Activated CD4-positive, alpha-beta memory T cell treated with anti-CD3 and anti-CD28 coated beads, Interleukin-2, amount 10 ng/mL, durations not matched to agents 7 days and 5 days (primary cell): ENCODE measurements at places on chromosomes 4 and X. TPM values are rescaled to one million over a fixed set of nuclear protein-coding genes. Genes with fewer than 3 reads are reported as not detected.

GRCh38 chr4:52059372-52059771 is 8.3 kb downstream of the SPATA18 start:
- no peaks in the 10 kb centered on the region for H3K4me1 ChIP-seq
- no peak overlapping the region for H3K27ac ChIP-seq
- DNase-seq, result no peak
- H3K4me3 ChIP-seq, result no peak overlapping the region
- H3K36me3 ChIP-seq, result no peaks in the 10 kb centered on the region
- peaks cover 12% of the 10 kb centered on the region for H3K27me3 ChIP-seq

GRCh38 chr4:184420402-184420801 is 53.9 kb downstream of the IRF2 start:
- H3K4me1 ChIP-seq, result peaks cover 85% of the 10 kb centered on the region
- H3K36me3 ChIP-seq, result peaks cover 73% of the 10 kb centered on the region

DNA sequence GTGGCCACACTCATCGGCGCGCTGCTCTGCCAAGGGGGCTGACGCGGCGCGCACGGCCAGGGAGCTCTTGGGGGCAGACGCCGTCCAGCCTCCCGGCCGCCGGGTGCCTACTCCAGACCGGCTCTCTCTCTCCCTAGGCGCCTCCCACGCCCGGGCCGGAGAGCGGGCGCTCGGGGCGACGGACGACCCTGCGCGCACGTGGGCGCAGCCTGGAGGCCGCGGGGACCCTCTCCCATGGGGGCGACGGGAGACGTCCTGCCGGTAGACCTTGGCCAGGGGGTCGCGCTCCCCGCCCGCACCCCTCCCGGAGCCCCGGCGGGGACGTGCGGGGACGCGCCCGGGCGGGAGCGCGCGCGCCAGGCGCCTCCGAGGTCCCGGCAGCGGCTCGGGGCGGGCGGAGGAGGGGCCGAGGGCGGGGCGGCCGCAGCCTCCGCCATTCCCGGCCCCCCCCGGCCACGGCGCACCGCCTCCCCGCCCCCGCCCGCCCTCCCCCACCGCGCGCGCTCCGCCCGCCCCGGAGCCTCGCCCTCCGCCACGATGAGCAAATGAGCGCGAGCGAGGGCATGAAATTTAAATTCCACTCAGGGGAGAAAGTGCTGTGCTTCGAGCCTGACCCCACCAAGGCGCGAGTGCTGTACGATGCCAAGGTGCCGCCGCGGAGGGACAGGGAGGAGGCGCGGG is at the start of gene MSL3:
Gene MSL3 (plus strand): TSS at position 519 of the 681 bp plus-strand sequence. CDS start 27 bp downstream, at position 546.
- peaks cover 19% of the 10 kb centered on the region for H3K36me3 ChIP-seq
- H3K4me1 ChIP-seq, result peaks cover 24% of the 10 kb centered on the region
- H3K27me3 ChIP-seq, result peaks cover 14% of the 10 kb centered on the region
- peak within 1 kb of the TSS; percentile 81 for H3K4me3 ChIP-seq

The TMSB4X gene
- total RNA-seq, result 11,021 TPM

- H3K4me1 ChIP-seq, result peaks cover 15% of the 10 kb centered on the region
- no peaks in the 10 kb centered on the region for H3K27me3 ChIP-seq
- peaks cover 28% of the 10 kb centered on the region for H3K36me3 ChIP-seq
- no peak overlapping the region for H3K4me3 ChIP-seq
- no peak overlapping the region for H3K27ac ChIP-seq
- DNase-seq, result no peak
These were observed 9.5 kb downstream of the SRD5A3 start for GRCh38 chr4:55355555-55355954.

DNA sequence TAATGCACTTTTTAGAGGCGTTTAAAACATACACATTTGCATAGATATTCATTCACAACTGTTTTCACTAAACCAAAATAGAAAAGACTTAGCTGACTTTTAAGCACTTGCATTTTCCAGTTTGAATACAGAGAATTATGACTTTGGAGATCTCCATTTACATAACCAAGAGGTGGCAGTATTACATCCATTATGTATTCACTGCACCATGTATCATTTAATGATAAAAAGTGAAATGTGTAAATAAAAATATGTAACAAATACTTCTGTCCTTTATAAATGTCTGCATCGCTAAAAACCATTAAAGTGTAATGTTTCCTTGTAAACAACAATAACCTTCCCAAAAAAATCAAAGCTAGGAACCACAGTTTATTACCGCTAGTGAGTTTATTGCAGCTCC is 413.2 kb downstream of the FGF13 start:
- no peak overlapping the region for H3K4me3 ChIP-seq
- no peaks in the 10 kb centered on the region for H3K27me3 ChIP-seq
- DNase-seq, result no peak
- H3K4me1 ChIP-seq, result no peaks in the 10 kb centered on the region
- H3K36me3 ChIP-seq, result no peaks in the 10 kb centered on the region

The SYN1 gene
- total RNA-seq, result 0.40 TPM

GRCh38 chr4:146975527-146975926 is 29.9 kb upstream of the TTC29 start:
- H3K27me3 ChIP-seq, result peaks cover 7% of the 10 kb centered on the region
- no peak overlapping the region for H3K27ac ChIP-seq
- H3K4me3 ChIP-seq, result no peak overlapping the region
- H3K36me3 ChIP-seq, result no peaks in the 10 kb centered on the region
- H3K4me1 ChIP-seq, result no peaks in the 10 kb centered on the region

DNA sequence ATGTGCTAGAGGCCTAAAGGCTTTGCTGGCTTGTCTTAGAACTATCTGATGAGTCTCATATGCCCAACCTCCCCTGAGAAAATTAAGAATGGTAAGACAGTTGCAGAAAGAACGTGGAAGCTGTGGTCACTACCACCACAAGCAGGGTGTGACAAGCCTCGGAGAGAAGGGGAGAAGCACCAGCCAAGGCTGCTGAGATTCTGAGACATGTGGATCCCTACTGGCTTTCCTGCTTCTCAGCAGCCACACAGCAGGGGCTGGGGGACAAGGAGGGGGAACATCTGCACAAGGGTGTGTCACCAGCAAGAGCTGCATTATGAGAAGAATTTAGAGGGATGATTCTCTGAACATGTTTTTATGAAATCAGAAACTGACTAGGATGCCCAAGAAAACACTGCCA is 19.4 kb downstream of the TAPT1 start:
- H3K36me3 ChIP-seq, result peaks cover 7% of the 10 kb centered on the region
- no peak overlapping the region for H3K27ac ChIP-seq
- H3K4me3 ChIP-seq, result no peak overlapping the region
- no peaks in the 10 kb centered on the region for H3K27me3 ChIP-seq
- no peak for DNase-seq
- H3K4me1 ChIP-seq, result peaks cover 23% of the 10 kb centered on the region

DNA sequence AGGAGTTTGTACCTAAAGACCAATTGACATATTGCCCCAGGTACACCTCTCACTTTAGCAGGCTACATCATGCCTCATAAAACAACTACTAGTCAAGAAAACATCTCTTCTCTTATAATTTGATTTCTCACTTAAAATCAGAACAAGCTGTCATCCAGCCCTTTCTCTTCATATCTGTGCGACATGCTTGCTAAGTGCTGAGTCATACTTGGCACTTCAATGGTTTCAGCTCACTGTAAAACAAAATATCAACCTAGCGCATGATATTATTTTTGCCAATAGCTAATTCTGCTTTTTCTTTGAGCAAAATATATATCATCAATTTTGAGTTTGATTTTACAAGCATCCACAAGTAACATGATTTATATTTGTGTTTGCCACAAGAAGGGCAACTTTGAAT is 27.9 kb upstream of the FUNDC1 start:
- H3K27me3 ChIP-seq, result no peaks in the 10 kb centered on the region
- H3K4me1 ChIP-seq, result no peaks in the 10 kb centered on the region
- no peaks in the 10 kb centered on the region for H3K36me3 ChIP-seq
- no peak overlapping the region for H3K4me3 ChIP-seq
- DNase-seq, result no peak

The GAB3 gene
- total RNA-seq, result 12.0 TPM

DNA sequence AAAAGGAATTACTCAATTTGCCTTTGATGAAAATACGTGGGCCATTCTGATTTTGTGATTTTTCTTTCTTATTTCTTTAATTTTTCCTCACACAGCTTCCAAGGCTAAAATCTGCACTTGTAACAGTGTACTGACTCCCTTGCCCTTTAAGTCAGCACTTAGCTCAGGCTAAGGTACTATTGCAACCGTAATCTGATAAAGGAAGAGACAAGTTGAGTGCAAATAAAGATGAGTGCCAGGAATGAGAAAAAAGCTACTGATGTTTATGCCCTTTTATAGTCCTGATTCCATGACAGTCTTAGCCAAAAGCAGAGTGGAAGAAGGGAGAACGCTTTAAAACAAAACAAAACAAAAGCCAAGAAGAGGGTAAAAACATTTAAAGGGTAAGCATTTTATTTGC is 6.0 kb downstream of the DMD start:
- H3K4me3 ChIP-seq, result no peak overlapping the region
- DNase-seq, result no peak
- no peaks in the 10 kb centered on the region for H3K27me3 ChIP-seq
- no peaks in the 10 kb centered on the region for H3K4me1 ChIP-seq
- H3K36me3 ChIP-seq, result no peaks in the 10 kb centered on the region
- no peak overlapping the region for H3K27ac ChIP-seq

GRCh38 chr4:58111818-58112217 is 1001.6 kb upstream of the IGFBP7 start:
- no peak overlapping the region for H3K27ac ChIP-seq
- H3K27me3 ChIP-seq, result no peaks in the 10 kb centered on the region
- no peaks in the 10 kb centered on the region for H3K4me1 ChIP-seq
- H3K4me3 ChIP-seq, result no peak overlapping the region

DNA sequence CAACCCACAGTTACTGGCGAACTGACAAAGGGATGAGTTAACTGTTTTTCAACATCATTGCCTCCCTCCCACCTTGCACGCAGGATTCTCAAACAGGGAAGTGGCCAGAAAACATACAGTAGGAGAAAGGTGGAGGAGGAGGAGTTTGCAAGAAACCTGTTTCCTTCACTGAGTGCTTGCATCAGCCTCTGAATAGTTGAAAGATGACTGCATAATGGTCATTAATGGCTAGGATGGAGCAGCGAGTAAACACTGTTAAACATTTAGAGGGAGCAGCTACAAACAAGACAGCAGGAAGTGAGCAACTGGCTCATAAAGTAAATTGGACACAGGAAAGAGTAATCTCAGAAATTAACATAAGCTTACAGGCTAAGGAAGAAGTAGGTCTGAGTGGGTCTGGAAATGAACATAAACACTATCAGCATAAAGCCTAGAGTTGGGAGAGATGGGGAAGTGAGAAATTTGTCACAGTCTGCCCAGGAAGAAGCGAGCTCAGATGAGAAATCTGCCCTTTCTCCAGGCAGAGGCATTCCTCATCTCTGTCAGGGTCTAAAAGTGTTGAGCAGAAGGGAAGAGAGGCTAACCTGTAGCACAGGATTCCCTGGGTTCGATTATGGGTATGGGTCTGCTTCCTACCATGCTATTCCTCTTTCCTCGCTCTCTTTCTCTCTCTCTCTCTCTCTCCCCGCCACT is 38.6 kb downstream of the TRPC5OS start:
- no peaks in the 10 kb centered on the region for H3K27me3 ChIP-seq
- no peak for DNase-seq
- no peaks in the 10 kb centered on the region for H3K4me1 ChIP-seq
- no peaks in the 10 kb centered on the region for H3K36me3 ChIP-seq
- no peak overlapping the region for H3K4me3 ChIP-seq

The PNMA5 gene
- total RNA-seq, result 0.23 TPM

The NXF3 gene
- not detected for total RNA-seq

DNA sequence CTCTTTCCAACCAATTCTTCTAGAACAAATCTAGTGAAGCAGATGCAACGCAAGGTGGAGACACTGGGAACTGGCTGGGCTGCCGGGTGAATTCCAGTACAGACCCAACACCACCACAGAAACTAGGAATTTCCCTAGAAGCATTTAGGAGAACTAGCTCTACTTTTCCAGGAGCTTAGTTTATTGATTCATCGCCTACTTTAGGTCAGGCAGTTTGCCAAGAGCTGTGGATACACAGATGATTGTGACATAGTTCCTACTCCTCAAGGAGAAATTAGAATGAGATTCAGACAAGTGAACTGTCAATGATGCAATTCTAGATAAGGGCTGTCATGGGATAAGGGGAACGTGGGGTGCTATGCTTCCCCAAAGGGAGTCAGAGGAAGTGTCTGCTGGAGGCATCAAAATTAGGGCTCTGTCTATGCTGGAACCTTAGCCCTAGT is 350.0 kb downstream of the CAMK2D start:
- peaks cover 5% of the 10 kb centered on the region for H3K4me1 ChIP-seq
- H3K4me3 ChIP-seq, result no peak overlapping the region
- DNase-seq, result no peak
- no peaks in the 10 kb centered on the region for H3K27me3 ChIP-seq
- H3K36me3 ChIP-seq, result no peaks in the 10 kb centered on the region
- H3K27ac ChIP-seq, result no peak overlapping the region

The CNKSR2 gene
- 2.9 TPM for total RNA-seq

DNA sequence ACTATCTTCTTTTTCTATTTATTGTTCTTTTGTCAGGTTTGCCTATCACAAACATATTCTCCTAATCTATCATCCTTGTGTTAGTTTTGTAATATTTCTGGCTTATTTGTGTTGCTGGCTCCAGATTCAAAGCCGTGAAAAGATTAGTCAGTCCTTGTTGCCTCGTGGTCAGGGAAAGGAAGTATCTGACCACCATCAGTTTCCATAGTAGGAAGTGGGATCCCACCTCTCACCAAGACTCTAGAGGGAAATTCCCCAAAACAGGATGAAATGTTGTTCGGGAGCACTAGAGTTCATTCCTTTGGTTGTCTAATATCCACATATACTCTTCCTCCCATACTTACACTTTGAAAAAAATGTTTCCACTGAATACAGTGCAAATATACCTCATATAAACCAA is 131.0 kb upstream of the HUWE1 start:
- no peak for DNase-seq
- H3K27me3 ChIP-seq, result no peaks in the 10 kb centered on the region
- H3K4me3 ChIP-seq, result no peak overlapping the region
- H3K27ac ChIP-seq, result no peak overlapping the region

DNA sequence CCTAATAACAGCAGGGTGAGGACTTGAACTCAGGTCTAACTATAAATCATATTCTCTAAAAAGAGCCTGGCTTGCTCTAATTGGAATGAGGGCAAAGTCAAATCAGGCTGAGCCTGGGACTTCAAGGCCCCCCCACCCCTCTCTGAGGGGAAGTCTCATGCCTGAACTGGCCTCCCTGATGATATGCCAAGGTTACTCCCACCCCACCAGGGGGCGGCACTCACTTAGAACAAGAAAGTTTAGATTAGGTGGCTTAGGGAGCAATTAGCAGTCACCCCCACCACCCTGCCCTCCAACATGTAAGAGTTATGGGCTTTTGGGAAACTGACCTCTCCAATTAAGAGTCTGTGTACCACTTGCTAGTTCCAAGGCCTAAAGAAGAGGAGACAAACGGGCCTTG is 2.7 kb downstream of the FOXO4 start:
- no peak overlapping the region for H3K27ac ChIP-seq
- H3K36me3 ChIP-seq, result no peaks in the 10 kb centered on the region
- peak; percentile 76 for DNase-seq
- peaks cover 47% of the 10 kb centered on the region for H3K4me1 ChIP-seq

The ODAM gene
- total RNA-seq, result not detected

The SHROOM2 gene
- not detected for total RNA-seq

GRCh38 chr4:8707045-8707781 is 114.6 kb downstream of the CPZ start:
- H3K27ac ChIP-seq, result no peak overlapping the region
- H3K36me3 ChIP-seq, result no peaks in the 10 kb centered on the region
- no peaks in the 10 kb centered on the region for H3K27me3 ChIP-seq
- no peak for DNase-seq
- H3K4me1 ChIP-seq, result no peaks in the 10 kb centered on the region

- H3K4me3 ChIP-seq, result no peak overlapping the region
- no peak overlapping the region for H3K27ac ChIP-seq
- no peaks in the 10 kb centered on the region for H3K27me3 ChIP-seq
- no peaks in the 10 kb centered on the region for H3K4me1 ChIP-seq
- no peak for DNase-seq
These were observed 1005.5 kb upstream of the GRID2 start for GRCh38 chr4:91298156-91298700.

- H3K4me3 ChIP-seq, result no peak overlapping the region
- no peaks in the 10 kb centered on the region for H3K27me3 ChIP-seq
- H3K4me1 ChIP-seq, result no peaks in the 10 kb centered on the region
- H3K27ac ChIP-seq, result no peak overlapping the region
- DNase-seq, result no peak
These were observed 1420.5 kb downstream of the PCDH7 start for GRCh38 chr4:32140636-32141035.
